DMS79 (cell line): ENCODE measurements at places on chromosomes 12 and 14.

- no peak for DNase-seq
These were observed 14.8 kb upstream of the RIC8B start for GRCh38 chr12:106759526-106760183.

DNA sequence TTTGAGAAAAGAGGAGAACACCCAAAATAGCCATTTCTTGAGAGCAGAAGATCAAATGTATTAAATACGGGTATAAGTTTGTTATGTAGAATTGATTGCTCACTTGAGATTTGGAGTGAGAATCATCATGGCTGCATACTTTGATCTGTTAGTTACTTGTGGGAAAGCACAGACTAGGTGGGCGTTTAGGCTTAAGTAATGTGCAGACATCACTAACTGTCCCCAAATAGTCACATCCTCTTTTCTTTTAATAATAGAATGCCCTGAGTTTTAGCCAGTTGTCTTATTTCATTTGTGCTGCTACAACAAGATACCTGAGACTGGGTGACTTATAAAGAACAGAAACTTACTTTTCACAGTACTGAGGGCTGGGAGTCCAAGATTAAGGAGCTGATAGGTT is 14.3 kb upstream of the GTF2A1 start:
- no peak for DNase-seq

- DNase-seq, result no peak
These were observed 58.0 kb downstream of the TRAFD1 start for GRCh38 chr12:112183141-112184021.

GRCh38 chr14:101740981-101741380 is 20.5 kb upstream of the PPP2R5C start:
- DNase-seq, result no peak

DNA sequence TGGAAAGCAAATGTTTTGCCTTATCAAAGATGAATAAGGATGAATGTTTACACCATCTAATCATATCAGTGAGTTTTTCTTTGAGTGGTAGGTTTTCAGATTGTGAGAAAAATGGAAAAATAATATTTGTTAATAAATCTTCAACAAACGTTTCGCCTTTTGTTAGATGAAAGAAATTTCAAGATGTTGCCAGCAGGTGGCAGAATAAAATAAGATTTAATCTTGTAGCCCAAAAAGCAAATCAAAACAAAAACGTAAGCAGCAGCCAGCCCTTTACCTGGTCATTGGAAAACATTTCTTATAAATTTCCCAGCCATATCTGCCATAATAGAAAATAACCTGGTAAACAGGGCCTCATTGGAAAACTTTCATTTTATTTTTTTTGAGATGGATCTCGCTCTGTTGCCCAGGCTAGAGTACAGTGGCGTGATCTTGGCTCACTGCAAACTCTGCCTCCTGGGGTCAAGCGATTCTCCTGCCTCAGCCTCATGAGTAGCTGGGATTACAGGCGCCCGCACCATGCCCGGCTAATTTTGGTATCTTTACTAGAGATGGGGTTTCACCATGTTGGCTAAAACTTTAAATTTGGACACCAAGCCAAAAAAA is 15.4 kb upstream of the TMEM120B start:
- DNase-seq, result peak; percentile 25

DNA sequence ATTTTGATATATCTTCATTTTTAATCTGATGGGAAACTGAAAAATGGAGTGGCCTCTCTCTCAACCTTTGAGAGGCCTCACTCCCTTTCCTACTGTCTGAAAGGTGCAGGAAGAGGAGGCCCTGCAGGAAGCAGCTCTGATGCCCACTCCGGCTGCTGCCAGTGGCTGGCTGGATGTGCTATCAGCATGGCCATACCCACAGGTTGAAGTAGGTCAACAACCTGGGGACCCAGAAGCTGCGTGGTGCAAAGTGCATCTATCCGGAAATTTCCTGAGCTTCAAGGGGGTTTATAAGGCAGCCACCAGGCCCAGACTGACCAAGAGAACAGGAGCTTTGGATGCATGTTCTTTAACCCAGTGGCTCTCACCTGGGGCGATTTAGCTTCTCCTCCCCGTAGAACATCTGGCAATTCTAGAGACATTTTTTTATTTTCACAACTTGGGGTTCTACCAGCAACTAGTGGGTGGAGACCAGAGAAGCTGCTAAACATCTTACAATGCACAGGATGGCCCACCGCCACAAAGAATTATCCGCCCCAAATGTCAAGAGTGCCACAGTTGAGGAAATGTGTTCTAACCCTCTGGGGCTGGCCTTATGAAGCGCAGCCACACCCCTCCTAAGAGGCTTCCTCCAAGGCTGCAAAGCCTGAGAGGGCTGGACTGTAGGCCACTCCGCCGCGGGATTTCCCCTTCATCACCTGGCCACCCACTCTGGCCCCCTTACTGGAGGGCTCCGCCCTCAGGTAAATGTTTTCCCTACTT is 8.2 kb upstream of the BATF start:
- DNase-seq, result no peak

- no peak for DNase-seq
These were observed 31.7 kb upstream of the TDRD9 start for GRCh38 chr14:103896578-103896977.

- peak; percentile 10 for DNase-seq
These were observed 6.3 kb upstream of the LTBP2 start for GRCh38 chr14:74618078-74618952.

- peak; percentile 6 for DNase-seq
These were observed 59.8 kb downstream of the RAB35 start for GRCh38 chr12:120056739-120057138.

- no peak for DNase-seq
These were observed 71.3 kb upstream of the SCN8A start for GRCh38 chr12:51519755-51520154.

DNA sequence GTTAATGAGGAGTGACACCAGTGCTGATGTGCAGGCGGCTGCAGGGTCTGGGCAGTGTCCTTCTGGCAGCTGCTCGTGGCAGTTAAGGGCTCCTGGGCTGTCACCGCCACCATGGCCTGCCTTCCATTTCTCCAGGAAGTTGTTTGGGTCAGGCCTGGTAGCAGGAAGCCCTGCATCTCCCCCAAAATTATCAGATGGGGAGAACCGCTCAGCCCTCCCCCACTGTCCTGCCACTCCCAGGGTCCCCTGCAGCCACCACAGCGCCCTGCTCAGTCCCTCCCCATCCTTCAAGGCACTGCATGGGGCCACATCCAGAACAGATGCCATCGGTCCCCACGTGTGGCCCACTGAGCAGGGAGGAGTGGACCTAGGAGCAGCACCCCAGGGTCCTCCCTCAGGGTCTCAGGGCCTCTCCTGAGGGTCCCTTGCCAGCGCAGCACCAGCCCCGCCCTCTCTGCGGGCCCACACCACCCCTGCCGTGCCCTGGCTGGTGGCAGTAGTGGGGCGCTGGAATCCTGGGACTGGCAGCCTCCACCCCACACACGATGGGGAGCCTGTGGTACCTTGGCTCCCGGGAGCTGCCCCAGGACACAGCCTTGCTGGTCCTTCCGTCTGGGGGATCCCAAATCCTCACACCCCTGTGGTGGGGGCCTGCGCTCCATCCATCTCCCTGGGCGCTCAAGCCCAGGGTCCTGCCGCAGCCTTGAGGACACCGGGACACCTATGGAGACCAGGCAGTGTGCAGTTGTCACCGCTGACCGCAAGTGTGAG is 10.3 kb upstream of the AMN start:
- no peak for DNase-seq

- peak; percentile 11 for DNase-seq
These were observed 947 bp upstream of the LRRC9 start for GRCh38 chr14:59918824-59919569.

- DNase-seq, result no peak
These were observed 105.1 kb downstream of the NDUFA12 start for GRCh38 chr12:94898388-94898787.

GRCh38 chr12:47834199-47834903 is 14.6 kb upstream of the HDAC7 start:
- DNase-seq, result no peak

DNA sequence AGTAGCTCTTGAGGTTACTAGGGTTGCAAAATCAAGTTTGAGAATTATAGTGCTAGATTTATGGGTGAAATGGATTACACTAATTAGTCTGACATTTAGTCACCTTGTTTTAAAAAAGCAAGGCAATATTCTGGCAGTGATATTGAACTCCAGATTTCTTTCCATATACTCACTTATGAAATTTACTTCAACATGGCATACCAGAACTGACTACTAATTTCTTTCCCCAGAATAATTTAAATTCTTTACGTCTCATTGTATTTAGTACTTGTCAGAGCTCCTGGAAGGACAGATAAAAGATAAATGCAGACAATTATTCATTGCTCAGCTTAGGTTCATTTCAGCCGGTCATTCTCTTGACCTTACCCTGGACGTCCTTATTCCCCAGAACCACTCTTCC is 24.3 kb downstream of the EMP1 start:
- DNase-seq, result no peak

- no peak for DNase-seq
These were observed 21.5 kb downstream of the ALDH2 start for GRCh38 chr12:111788178-111788654.

GRCh38 chr14:54686219-54686870 is 119.4 kb downstream of the SAMD4A start:
- DNase-seq, result no peak

GRCh38 chr14:24870949-24871701 is 178.8 kb downstream of the STXBP6 start:
- DNase-seq, result no peak

- no peak for DNase-seq
These were observed 56.3 kb downstream of the FGD4 start for GRCh38 chr12:32455607-32456071.

GRCh38 chr14:96390965-96391292 is 999 bp upstream of the AK7 start:
- DNase-seq, result no peak

DNA sequence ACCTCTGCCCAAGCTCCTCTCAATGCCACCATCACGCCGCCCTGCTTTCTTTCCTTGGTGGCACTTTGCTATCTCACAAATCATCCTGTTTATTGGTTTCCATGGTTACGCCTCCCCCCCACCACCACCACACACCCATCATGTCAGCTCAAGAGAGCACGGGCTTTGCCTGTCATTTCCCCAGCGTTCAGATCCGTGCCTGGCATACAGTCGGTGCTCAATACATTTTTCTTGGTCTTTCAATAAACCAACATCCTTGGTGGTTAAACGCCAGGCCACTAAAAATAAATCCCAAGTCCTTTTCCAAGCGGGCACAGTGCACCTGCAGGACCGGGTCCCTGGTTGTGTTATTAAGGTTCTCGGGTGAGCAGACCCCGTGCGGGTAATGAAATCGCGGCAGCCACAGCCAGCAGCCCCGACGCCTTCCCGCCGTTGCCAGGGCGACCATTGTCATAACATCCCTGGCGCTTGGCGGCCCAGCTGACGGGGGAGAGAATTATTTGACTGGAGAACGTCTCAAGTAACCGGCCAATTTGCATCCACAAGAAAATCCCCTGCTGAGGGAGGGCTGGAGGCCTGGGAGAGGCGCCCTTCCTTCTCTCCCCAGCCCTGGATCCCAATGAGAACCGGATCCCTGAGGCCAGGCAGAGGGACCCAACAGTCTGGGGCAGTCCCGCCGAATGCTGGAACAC is 92.9 kb downstream of the KSR2 start:
- peak; percentile 82 for DNase-seq

DNA sequence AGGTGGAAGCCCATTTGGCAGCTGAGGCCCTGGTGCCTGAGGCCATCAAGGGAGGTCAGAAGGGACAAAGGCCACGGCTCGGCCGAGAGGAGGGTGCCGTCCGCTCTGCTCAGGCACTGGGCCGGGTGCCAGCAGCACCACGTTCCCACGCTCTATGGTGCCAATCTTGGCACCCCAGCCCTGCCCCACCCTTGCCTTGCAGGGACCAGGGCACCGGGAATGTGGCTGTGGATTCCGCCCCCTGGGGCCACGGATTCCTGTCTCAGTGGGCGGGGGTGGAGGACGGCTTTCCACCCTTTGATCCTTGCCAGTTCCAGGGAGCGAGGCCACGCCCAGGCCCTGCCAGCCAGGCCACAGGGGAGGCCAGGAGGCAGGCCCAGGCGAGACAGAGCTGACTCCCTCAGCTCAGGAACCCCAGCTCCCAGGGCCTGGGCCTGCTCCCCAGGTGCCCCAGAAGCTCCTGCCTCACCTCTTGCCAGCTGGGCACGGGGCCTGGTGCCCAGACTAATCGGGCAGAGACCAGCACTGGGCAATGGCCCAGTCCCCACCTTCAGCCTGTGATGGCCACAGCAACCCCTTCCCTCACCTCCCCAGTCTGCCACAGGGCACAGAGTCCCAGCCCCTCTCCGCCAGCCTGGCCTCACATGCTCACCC is 26.4 kb upstream of the GPR132 start:
- DNase-seq, result peak; percentile 26

- DNase-seq, result no peak
These were observed 67.1 kb downstream of the DUSP16 start for GRCh38 chr12:12495536-12495935.

DNA sequence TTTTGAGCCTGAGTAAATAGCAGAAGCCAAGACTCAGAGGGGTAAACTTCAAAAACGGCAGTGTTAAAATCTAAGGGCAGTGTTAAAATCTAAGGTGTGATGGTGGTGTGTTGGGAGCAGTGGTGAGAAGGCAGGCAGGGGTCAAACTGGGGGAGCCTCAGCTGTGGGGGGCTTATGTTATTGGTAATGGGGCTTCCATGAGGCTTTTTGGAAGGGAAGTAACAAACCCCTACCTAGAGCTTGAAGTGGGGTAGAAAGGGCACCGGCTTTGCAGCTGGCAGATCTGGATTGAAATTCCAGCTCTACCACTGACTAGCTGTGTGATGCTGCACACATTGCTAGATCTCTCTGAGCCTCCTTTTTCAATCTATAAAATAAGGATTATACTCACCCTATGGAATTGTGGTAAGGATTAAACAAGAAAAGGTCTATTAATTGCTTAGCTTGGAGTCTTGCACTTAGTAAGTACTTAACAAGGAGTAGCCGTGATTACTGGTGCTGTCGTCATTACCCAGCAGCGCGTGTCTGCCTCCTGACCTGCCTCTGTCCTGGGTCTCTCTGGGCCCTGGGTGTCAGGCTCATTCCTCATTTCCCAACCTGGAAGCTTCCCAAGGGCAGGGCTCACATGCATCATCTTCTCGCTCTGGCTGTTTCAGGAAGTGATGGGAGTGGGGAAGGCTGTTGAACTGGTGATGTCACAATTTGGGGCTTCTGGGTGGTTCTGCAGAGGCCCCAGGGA is 18.5 kb upstream of the KRT80 start:
- DNase-seq, result no peak

- DNase-seq, result no peak
These were observed 248.6 kb upstream of the KRR1 start for GRCh38 chr12:75759842-75760572.
